ENCODE measurements at places on chromosomes 12 and 14.

GRCh38 chr12:120706029-120706428 lies 4.2 kb upstream of the UNC119B start:
- DNase-seq, result no peak

GRCh38 chr14:71395151-71395604 lies 487.9 kb downstream of the PCNX1 start:
- no peak for DNase-seq

DNA sequence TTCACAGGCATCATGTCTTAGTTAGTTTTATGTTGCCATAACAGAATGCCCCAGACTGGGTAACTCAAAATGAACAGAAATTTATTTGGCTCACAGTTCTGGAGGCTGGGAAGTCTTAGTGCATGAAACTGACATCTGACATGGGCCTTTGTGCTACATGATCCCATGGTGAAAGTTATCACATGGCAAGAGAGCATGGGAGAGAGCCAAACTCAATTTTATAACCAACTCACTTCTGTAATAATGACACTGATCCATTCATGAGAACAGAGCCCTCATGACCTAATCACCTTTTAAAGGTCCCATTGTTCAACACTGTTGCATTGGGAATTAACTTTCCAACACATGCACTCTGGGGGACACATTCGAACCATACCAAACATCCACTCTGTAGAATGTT lies 1015.1 kb downstream of the DIO2 start:
- DNase-seq, result no peak

DNA sequence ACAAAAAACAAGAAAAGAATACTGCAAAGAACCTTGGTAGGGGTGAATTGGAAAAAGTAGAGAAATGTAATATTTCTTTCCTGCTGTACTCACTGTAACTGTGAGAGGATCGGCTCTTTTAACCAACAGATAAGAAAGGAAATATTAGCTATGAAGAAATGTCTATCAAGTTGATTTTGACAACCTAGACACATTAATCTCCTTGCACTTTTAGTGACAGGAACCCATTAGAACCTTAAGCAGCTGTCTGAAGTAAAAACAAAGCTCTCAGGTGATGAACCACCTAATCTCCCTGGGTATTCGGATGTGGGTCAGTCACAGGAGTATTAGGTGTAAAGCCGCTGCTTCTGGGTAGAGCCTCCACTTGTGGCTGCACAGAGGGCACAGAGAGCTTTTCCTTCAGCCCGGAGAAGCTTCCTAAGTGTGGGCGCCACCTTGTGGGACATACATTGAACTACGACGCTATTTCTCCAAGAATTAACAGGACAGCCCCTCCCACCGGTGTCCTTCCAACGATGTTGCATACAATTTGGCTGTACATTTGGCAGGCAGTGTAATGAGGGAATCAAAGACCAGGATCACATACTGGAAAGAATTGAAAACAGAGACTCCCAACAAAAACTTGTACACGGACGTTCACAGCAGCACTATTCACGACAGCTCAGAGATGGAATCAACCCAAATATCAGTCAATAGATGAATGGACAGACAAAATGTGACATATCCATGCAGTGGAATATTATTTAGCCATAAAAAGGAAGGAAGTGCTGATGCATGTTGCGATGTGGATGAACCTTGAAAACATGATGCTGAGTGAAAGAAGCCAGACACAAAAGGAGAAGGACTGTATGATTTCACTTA lies 28.9 kb upstream of the MAPKAPK5 start:
- peak; percentile 65 for DNase-seq

GRCh38 chr12:122981587-122982476 lies 1.4 kb downstream of the ARL6IP4 start:
- no peak for DNase-seq

DNA sequence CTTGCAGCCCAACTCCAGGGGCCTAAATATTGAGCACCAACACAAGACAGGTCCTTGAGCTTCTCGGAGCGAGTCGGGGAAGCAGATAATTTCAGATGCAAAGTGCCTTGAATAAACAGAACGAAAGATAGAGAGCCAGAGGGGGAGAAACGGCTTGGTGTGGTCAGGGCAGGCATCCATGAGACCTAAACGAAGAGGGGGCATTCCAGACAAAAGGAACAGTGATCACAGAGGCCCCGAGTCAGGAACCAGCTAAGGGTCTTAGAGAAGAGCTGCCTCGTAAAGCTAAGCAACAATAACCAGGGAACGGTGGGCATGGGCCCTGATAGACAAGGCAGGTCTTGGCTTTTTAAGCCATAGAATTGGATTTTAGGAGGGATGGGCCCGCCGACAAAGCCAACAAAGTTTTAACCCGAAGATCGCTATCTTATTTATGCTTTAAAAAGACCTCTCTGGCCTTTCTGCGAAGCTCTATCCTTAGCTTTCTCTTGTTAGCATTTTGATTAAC lies 421 bp upstream of the ACADS start:
- no peak for DNase-seq

- no peak for DNase-seq
These were observed 8.4 kb downstream of the ASIC1 start for GRCh38 chr12:50065726-50066310.

GRCh38 chr14:32358781-32359180 lies 29.7 kb downstream of the AKAP6 start:
- DNase-seq, result no peak

- DNase-seq, result no peak
These were observed 20.2 kb downstream of the HDAC7 start for GRCh38 chr12:47799357-47799955.

DNA sequence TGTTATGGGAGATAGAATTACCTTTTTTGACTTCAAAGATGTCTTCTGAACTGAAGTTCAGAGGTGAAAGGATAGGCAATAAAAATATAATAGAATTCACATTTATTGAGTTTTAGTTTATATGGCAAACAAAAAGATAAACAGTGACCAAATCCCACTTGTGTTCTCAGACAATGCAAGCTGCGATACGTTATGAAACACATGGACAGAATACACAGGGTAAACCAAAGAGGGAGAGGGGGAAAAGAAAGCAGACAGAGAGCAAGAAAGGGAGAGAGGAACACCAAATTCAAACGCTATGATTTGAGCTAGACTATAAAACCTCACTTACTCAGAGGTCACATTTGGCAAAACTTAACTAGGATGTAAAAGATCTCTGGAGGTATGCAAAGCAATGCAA lies 238.2 kb upstream of the FLRT2 start:
- DNase-seq, result no peak

- DNase-seq, result peak; percentile 54
These were observed 101.0 kb downstream of the BEGAIN start for GRCh38 chr14:100486025-100486828.

GRCh38 chr14:72638021-72638420 lies 255.9 kb downstream of the DPF3 start:
- no peak for DNase-seq

GRCh38 chr14:101196051-101196712 lies 292.7 kb upstream of the RTL1 start:
- no peak for DNase-seq

GRCh38 chr14:70907996-70908934 lies 1.0 kb downstream of the PCNX1 start:
- no peak for DNase-seq

- DNase-seq, result no peak
These were observed 4.1 kb upstream of the RBM19 start for GRCh38 chr12:113970211-113970610.

DNA sequence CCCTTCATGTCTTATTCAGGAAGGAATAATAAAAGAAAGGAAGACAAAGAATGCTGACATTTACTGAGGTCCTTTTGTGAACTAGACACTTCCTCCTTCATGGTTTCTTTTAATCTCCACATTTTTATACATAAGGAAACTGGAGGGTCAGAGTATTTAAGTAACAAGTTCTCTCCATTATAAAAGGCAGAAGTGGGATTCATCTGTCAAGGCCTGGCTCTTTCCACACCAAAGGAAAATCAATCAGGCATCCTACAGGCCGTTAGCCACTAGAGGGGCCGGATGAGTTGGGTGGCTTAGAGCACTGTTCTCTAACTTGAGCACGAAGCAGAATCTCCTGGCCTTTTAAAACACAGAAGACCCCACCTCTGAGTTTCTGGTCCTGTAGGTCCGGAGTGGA lies 36.8 kb upstream of the NINJ2 start:
- DNase-seq, result no peak

DNA sequence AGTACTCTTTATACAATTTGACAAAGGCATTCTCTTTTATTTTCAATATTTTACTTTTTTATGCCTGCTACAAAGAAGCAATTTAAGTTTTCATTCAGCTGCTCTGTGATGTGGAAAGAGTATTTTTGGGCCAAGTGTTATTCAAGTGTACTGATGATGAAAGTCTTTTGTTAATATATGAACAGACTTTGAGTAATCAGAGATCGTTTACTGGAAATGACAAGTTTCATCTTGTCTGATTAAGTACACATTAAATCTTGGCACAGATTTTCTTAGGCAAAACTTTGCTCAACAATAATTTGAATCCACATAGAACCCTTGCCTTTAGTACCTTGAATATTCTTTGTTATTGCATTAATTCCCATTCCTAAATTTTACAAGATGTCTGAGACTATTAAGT lies 13.3 kb upstream of the PZP start:
- peak; percentile 62 for DNase-seq

GRCh38 chr14:89730687-89731086 lies 223.8 kb downstream of the EFCAB11 start:
- no peak for DNase-seq

GRCh38 chr12:27595231-27595642 lies 71.2 kb downstream of the PPFIBP1 start:
- DNase-seq, result no peak

- DNase-seq, result no peak
These were observed 7.3 kb upstream of the RCOR1 start for GRCh38 chr14:102584871-102585869.

DNA sequence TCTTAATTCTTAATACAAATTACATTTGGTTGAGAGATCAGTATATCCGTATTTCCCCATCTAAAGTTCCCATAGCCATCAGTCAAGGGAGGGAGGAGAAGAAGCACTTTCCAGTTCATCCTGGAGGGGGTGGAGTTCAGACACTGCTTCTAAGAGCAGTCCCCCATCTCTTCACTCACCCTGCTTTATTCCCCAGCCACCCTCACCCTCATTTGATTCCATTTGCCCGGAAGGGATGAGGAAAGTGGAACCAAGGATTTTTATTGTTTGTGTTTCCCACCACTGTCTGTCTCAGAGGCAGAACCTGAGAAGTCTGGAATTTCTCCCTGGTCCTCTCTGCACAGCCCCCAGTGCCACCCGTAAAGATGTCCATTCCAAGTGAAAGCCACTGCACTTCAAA lies 134.2 kb upstream of the HIF1A start:
- DNase-seq, result no peak

- no peak for DNase-seq
These were observed 435.3 kb upstream of the TMTC1 start for GRCh38 chr12:30219047-30219446.

DNA sequence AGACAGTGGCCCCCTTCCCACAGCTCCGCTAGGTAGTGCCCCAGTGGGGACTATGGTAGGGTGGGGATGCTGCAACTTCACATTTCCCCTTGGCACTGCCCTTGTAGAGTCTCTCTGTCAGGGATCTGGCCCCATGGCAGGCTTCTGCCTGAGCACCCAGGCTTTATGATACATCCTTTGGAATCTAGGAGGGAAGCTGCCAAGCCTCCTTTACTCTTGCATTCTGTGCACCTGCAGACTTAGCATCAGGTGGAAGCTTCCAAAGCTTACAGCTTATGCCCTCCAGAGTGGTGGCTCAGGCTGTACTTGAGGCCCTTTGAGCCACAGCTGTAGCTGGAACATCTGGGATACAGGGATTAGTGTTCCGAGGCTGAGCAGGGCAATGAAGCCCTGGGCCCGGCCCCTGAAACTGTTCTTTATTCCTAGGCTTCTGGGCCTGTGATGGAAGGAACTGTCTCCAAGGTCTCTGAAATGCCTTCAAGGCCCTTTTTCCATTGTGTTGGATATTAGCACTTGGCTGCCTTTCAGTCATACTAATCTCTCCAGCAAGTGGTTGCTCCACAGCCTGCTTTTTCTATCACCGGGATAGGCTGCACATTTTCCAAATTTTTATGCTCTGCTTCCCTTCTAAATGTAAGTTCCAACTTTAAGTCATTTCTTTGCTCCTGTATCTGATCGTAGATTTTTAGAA lies 22.2 kb upstream of the OR6J1 start:
- DNase-seq, result no peak

GRCh38 chr14:104680056-104680805 lies 9.2 kb upstream of the INF2 start:
- DNase-seq, result no peak

DNA sequence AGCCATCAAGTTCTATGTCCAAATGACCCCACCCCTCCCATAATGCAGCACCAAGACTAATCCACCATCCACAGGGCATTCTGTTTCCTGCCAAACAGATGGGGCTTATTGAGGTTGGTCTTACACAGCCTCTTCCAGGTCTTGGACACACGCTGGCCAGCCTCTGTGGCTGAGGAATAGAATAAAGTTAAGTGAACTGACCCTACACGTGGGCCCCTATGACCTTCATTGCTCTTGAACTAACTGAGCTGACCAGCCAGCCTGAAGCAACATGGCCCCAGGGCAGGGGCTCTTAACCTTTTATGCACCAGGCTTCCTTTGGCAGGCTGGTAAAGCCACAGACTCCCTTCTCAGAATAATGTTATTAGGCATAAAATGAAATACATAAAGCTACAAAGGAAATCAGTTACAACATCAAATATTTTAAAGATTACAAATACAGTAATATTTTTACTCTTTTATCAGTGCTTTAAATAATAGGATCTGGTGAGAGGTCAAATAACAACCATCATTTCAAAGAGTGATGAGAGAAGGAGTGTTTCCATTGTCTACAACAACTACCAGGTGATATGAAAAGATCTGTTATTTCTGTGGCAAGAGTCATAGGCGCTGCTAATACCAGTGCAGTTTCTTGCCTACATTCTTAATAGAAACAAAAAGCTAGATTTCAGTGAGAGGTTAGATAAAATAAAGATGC lies 192.9 kb upstream of the NUDT4 start:
- DNase-seq, result no peak

DNA sequence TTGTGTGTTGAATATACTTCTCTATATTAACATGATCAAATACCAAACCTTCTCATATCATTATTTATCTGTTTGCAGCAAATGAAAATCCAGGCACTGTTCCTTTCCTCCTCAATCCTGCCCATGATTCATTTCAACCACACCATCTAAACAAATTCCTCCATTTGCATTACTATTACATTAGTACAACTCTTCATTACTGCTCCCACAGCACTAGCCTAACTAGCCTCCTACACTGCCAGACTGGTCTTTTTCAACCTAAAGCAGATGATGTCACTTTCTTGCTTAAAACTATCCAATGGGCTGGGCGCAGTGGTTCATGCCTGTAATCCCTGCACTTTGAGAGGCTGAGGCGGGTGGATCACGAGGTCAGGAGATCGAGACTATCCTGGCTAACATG lies 117.3 kb upstream of the MYF6 start:
- DNase-seq, result no peak

- DNase-seq, result peak; percentile 54
These were observed 13.0 kb upstream of the TRAF3 start for GRCh38 chr14:102764220-102764671.
